ENCODE measurements at places on chromosomes 11 and 22.

DNA sequence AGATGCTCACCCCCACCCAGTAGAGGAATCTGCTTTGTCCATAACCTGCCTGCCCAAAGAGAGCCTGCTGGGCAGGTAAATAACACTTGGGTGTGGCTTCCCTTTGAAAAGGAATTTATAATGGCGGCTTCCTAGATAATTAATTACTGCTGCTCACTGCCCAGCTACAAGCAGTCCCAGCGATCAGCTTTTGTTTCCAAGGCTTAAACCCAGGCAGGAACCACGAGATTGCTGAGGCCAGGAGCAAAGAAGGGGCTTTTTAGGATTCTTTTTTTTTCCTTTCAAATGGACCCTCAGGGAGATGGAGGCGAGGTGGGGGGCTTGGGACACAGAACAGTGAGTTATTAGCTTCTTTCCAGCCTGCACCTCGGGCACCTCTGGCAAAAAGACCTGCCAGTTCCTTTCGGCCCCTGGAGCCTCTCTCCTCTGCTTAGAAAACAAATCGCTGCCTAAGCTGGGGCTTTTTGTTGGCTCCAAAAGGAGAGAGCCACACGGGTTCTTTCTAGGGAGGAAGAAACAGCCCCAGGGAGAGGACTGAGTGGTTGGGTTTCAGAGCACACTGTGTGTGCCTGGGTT lies 107.2 kb downstream of the TSPAN18 start:
- no peak for DNase-seq

GRCh38 chr11:119284344-119285157 lies 32.4 kb downstream of the MCAM start:
- no peak for DNase-seq

DNA sequence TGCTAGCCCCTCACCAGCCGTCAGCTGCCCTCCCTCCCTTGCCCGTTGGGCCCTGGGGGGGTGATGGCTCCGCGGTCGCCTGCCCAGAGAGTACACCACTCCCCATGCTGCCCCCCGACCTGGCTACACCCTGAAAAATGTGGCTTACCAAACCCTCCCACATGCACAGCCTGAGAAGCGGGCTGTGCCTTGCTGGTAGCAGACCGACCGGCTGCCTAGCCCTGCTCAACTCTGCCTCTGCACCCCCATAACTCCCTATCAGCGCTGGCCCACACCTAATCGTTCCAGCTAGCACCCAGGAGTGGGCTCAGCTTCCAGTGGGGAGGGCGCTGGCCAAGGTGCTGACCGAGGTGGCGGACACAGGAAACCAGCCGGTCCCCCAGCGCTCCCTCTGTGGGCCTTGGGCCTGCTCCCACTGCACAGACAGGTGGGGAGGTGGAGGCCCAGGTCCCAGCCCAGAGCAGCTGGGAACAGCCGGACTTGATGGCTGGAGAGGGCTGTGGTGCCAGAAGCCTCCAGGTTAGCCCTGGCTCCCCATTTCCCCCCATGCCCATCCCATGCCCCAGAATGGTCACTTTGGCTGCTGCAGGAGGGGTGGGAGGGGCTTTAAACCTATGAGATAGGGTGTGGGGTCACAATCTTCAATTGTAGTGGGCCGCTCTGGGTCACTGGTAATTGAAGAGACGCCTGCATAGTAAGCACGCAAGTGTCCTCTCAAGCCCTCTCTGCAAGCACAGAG lies 32.1 kb upstream of the PRODH start:
- no peak for DNase-seq

DNA sequence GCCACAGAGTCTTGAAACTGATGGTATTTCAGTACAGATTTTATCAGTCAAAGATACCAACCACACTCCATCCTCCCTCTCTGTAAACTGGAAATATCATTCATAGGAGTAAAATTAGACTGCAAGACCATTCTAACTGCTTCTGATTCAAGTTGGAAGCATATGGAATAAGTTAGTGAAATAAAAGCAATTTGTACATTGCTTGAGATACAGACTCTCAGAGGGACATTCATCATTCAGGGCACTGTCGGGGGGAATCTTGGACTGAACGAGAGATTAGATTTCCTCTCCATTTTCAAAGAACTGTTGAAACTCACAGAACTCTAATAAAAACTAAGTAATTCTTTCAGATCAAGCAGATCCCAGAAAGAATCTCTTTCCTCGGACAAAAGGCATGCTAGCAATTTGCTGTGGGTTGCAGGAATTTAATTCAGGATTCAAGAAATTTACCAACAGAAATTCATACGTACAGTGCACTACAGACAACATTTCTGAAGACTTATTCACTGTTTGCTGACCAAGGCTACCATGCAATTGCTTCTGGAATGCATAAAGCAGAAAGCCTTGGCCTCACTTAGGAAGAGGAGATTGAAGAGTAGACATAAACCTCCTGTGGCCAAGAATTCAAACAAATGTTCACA lies 34.1 kb downstream of the PAMR1 start:
- DNase-seq: no peak

DNA sequence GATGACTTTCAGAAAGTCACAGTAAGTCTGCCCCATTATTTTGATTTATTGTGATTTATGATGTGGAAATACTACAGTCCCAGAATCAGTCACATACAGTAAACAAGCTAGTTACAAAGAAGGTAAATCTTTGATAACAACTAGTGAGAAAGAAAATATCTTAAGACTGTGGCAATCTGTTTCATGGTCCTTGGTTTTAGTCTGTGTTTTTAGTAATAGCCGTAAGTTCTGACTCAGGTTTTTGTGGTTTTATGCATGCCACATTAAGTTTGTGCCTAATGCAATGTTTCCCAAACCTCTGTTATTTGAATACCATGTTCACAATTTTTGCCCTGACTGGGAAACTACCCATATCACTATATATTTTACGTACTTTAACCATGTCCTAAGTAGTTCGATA lies 6.7 kb downstream of the CEP295 start:
- no peak for DNase-seq

DNA sequence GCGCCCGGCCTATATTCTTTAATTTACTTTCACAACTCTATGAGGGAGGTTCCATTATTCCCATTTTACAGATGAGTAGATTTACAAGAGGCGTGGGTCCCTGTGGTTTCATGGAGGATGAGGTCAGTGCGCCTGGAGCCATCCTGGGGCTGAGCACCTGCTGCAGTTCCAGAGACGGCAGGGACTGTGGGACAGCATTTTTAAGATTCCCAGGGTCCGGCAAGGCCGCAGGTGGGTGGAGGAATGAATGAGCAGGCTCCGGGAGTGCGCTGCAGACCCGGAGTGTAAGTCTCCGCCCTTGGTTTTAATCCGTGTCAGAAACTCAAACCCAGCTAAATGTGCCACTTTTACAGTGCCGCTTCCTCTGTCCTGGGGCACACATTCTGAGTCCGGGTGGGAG lies 4.1 kb upstream of the CHRM1 start:
- no peak for DNase-seq

- DNase-seq: no peak
Measured at GRCh38 chr11:76553554-76554476, 109.0 kb downstream of the EMSY start.

- DNase-seq: no peak
Measured at GRCh38 chr11:127103586-127104388, 103.2 kb upstream of the KIRREL3 start.

DNA sequence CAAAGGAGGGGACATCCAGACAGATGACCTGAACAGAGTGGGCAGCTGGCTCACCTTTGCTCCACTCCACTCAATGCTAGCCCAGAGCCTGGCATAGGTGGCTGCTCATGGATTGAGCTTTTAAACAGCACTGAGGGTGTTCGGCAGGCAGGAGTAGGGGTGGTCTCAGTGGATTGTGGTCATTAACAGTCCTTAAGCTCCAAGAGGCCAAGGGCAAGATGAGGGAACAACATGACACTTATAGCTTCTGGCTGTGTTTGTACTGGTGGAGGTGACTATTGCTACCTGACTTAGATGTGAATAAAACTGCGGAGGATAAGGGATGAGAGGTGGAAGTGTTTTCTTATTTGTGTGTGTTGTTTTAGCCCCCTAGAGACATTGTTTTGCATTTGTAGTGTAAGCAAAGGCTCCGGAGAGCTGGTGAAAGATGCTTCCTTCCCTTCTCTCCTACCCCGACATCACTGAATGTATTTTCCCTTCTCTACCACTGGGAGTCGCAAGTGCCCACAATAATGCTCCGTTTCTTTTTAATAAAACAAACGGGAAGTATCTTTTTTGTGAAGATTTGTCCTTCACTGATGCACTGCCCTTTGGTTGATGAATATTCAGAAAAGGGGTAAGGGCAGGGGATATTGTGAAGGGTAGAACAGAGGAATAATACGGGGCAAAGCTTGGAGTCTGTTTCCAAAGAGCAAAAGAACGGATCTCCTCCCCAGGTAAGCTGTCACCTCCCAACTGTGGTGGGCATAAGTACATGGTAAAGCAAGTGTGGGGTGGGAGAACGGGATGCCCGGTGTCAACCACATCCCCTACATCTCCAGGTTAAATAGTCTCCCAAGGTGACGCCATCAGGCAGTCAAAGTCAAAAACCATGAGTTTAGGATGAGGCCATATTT lies 27.5 kb upstream of the MTNR1B start:
- no peak for DNase-seq

DNA sequence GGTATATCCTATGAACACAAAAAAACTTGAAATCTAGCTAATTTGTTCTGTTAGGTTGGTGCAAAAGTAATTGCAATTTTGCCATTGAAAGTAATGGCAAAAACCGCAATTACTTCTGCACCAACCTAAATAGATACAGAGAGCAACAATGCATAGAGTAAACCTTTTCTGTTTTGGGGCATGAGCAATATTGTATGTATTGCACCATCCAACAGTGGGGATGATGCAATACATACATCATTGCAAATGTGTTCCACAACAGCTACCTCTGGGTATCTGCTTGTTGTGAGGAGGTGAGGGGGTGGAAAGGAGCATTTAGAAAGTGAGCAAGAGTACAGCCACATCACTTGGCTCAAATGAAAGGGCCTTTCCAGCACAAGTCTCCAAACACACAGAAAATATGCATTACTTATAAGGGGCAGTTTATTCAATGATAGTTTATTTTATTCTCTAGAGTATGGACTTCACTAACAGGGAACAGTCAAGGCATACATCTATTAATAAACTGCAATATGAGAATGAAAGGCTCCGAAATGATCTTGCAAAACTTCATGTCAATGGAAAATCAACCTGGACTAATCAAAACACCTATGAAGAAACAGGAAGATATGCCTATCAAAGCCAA lies 77.3 kb downstream of the DEUP1 start:
- DNase-seq: no peak

- DNase-seq: no peak
Measured at GRCh38 chr22:26883393-26883792, 226.0 kb downstream of the MIAT start.

- no peak for DNase-seq
Measured at GRCh38 chr11:2090172-2091111, 48.7 kb downstream of the IGF2 start.

- DNase-seq: no peak
Measured at GRCh38 chr22:35781898-35782297, 64.2 kb downstream of the APOL5 start.

GRCh38 chr11:21072558-21072957 lies 403.2 kb downstream of the NELL1 start:
- DNase-seq: no peak

- no peak for DNase-seq
Measured at GRCh38 chr11:40118780-40119179, 1340.7 kb downstream of the LRRC4C start.

DNA sequence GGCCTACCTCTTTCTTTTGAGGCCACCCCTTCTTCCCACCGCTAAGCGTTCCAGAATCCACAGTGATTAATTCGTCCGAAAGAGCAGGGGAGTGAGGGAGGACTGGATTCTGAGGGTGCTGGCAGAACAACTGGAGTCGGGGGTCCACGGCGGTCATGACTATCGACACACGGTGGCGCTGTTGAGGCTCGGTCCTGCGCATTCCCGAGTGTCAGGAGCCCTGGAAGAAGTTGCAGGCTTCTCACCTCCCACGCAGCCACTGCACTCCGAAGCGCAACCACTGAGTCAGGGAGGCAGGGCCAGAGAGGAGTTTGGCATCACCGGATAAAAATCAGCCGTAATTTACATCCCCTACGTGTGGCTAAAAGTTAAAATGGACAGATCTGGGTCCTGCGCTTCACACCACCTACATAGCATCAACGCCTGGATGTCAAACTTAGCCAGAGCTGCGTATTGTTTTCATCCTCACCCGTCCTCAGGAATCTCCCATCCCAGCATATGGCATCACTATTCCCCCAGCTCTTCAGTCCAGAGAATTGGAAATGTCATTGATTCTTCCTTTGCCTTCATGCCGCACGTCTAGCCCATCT lies 10.7 kb upstream of the CTSF start:
- DNase-seq: peak; percentile 53

- DNase-seq: no peak
Measured at GRCh38 chr11:10305964-10306918, 1.4 kb downstream of the ADM start.

DNA sequence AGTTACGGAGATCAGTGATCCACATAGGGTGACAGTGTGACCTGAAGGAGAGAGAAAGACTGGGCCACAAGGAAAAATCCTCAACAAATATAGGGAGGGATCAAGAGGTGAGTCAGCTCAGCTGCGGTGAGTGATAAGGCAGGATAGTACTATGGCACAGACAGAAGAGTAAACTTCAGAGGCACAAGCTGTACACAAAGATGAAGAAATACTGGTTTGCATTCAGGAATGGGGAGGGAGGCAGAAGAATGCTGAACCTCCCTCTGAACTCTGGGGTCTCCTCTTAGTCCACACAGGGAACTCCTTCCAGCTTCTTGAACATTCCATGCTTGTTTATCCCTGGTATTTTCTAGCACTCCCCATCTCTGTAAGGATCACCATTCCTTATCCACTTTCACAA lies 162.7 kb downstream of the BARX2 start:
- DNase-seq: no peak

DNA sequence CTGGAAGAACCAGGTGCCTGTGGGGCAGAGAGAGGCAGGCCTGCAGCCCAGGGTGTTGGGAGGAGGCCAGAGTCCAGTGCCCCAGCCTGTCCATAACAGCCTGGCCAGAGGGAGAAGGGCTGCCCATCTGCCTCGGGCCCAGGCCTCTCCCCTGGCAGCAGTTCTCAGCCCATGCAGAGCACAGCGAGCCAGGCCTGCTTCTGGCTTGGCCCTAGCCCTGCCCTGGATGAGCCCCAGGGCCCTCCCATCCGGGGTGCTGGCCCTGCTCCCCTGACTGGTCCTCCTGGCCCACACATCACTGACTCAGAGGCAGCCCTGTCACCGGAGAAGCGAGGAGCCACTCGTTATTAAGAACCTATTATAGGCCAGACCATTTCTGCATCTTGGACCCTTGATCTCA lies 19.7 kb upstream of the MYRF start:
- DNase-seq: no peak

GRCh38 chr11:124725719-124726105 lies 14.0 kb upstream of the NRGN start:
- DNase-seq: no peak

All from activated T-helper 1 cell treated with Interleukin-2 at 50 U/mL for 16 hours (primary cell).